ENCODE measurements at places on chromosomes 5 and 9.
A peak's percentile ranks its signal among the peaks of the same experiment; 100 is the strongest.

DNA sequence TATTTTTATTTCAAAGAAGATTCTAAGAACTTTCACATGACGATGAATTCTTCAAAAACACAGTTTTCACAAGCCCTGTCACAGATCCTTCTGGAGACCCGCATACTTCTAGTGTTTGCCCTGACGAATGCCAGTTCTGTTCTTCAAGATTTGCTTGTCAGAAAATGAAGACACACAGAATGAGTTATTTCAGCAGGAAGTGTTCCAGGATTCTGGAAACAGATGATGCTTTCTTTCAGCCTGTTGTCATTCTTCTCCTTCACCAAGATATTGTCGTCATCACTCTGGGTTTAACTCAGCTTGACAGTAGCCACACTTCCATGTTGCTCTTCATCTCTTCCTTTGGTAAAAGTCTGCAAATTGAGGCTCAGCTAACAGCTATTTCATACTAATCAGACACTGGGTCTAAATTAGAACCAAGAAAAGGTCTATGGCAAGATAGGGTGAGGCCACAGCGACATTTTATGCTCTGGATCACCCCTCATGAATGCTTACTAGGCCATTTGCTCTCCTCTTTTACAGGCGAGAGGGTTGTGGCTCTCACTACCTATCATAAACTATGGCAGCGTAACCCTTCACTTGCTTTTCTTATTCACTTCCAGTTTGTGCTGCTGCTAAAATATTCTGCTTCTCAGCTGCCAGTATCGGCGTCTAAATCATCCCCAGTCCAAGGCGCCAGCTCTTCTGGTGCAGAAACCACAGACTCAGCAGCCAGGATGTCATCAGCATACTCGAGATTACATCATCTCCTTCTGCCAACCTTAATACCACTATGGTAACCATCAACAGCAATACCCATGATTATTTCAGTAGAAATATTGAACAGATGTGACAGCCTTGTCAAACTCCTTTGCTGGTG lies 159.6 kb upstream of the TBCA start:
- DNase-seq, result peak; percentile 26

- no peak for DNase-seq
These were observed 3.8 kb downstream of the RHOBTB3 start for GRCh38 chr5:95734906-95735305.

DNA sequence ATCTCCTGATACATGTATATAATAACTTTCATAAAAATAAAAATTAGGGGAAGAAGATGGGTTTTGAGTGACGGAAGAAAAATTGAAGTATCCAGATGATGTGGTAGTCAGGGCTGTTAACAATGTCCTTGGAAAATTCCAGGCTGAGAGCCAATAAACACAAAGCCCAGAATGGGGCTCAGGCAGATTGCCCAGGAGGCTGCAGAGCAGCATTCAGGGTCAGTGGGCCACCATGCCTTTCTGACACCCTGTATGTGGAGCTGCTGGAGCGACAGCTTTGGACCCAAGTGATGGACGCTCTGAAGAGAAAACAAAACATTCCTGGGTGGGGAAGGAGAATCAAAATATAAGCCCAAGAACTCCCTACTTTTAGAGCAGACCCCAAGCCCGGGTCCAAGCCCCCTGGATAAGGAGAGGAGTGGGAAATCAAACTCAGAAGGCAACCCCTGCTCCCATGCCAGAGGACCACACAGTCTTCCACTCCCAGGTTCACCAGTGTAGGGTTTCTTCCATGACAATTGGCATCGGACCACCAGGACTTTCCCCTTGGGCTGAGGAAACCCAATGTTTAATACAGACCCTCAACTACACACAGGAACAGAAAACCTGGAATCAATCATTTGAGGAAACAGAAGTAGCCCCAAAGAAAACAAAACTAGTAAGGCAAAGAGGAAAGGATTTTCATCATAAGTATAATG lies 45.7 kb upstream of the SPATA31C2 start:
- no peak for DNase-seq

- no peak for DNase-seq
These were observed 46.5 kb downstream of the MRPS27 start for GRCh38 chr5:72273547-72273946.

DNA sequence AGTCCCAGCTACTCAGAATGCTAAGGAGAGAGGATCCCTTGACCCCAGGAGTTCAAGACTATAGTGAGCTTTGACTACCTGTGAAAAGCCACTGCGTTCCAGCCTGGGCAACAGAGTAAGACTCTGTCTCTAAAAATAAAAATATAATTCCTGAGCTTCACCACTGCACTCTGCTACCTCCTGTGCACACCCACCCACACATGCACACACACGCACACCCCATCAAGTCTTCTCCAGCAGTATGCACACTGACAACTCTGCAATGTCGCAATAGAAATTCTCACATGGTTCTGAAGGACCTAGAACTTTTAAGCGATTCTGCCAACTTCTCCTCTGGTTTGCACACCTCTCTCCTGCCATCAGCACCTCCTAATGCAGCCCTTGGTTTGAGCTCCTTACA lies 47.5 kb upstream of the FAT2 start:
- no peak for DNase-seq

- DNase-seq, result no peak
These were observed 67.6 kb upstream of the SELENOP start for GRCh38 chr5:42879291-42879690.

DNA sequence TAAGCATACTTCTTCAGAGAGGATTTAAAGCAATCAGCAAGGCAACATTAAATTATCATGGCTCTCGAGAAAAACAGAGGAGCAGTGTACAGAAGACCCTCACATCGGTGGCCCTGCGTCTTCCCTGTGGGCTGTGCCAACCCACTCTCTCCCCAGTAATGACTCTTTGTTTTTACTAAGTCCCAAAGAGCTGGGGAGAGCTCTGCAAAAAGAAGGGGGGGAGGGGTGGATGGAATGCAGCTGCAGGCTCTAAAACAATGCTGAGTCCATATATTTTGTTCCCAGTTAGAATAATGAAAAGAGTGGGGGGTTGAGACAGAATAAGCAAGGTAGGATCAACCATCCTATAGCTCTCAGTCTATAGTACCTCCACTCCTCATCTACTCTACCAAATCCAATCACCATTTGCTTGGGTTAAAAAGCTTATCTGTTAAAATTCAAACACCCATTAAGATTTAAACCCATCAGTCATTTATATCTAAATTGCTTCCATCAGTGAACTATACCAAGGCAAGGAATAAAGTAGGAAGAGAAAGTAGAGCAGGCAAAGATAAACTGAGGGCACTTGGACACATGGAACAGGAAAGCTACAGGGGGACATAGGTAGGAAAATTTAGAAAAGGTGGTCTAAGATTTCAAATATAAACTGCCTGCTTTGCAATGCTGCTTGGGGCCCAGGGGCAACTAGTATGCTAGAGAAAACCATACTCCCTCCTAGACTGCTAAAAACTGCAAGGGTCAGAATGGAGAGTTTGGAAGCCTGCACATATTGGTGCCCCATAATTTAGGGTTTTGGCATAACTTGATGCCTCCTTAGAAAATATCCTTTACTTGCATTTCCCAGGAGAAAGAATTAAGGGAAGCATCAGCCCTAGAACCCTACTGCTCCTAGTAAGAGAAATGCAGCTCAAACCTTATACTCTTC lies 20.6 kb downstream of the ELL2 start:
- no peak for DNase-seq

- no peak for DNase-seq
These were observed 8.9 kb downstream of the PITX1 start for GRCh38 chr5:135024956-135025729.

- DNase-seq, result no peak
These were observed 365.7 kb upstream of the PRR16 start for GRCh38 chr5:120098426-120098825.

All from CD4-positive, alpha-beta T cell treated with Interleukin-17A for 1 hour (primary cell).